Activated T-helper 1 cell treated with Interleukin-2 at 50 U/mL for 16 hours (primary cell): ENCODE measurements at places on chromosomes 16 and 17.
A peak's percentile ranks its signal among the peaks of the same experiment; 100 is the strongest.

DNA sequence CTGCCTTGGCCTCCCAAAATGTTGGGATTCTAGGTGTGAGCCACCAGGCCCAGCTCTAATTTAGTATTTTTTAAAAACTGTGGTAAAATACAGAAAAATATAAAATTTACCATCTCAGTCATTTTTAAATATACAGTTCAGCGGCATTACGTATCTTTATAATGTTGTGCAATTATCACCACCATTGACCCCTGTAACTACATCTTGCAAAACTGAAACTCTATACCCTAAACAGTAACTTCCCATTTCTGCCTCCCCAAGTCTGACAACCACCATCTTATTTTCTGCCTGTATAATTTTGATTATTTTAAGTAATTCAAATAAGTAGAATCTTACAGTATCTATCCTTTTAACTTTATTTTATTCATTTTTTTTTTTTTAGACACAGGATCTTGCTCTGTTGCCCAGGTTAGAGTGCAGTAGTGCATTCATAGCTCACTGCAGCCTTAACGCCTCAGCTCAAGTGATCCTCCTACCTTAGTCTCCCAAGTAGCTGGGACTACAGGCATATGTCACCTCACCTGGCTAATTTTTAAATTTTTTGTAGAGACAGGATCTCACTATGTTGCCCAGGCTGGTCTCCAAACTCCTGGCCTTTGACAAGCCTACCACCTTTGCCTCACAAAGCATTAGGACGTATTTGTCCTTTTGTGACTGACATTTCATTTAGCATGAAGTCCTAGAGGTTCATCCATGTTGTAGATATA, 10.9 kb upstream of the GGA2 start:
- DNase-seq: no peak

GRCh38 chr17:1545618-1546017, 17.0 kb downstream of the PITPNA start:
- DNase-seq: no peak

- no peak for DNase-seq
Observed at GRCh38 chr17:51006601-51007000, 114.1 kb downstream of the SPAG9 start.

GRCh38 chr17:81556863-81557262, 4.7 kb upstream of the FAAP100 start:
- no peak for DNase-seq

GRCh38 chr17:55283256-55283965, 18.7 kb downstream of the HLF start:
- DNase-seq: no peak

DNA sequence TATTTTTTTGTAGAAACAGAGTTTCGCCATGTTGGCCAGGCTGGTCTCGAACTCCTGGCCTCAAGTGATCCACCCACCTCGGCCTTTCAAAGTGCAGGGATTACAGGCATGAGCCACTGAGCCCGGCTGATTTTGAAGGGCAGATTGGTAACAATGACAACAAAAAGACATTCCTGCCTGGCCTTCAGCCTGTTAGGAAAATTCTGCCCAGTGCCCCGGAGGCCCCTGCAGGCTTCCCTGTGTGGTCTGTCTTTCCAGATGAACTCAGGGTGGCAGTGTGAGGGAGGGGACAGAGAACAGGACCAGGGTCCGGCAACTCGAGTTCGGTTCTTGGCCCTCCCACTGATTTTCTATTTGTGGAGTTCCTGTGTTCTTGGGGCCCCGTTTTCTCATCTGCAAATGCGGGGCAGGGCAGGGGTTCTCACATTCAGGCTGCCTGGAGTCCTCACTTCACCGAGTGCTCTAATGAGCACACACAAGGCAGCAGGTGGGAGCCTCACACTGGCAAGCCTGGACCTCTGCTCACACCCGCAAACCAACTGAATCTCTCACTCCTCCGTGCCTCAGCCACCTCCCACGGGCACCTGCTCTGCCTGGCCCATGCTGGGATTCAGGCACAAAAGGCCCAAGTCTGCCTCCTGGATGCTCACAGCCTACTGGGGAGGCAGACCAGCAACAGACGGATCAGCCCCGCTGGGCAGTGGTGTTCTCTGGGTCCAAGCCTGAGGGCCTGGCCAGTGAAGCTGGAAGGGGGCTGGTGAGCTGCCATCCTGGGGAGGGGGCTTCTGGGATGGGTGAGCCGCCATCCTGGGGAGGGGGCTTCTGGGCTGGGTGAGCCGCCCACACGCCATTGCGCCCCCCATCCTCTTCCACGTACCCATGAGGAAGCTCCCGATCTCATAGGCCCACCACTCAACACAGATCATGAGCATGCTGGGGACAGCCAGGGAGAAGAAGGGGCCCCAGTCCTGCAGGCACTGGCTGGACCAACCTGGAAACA, 10.3 kb downstream of the SLC47A2 start:
- no peak for DNase-seq

DNA sequence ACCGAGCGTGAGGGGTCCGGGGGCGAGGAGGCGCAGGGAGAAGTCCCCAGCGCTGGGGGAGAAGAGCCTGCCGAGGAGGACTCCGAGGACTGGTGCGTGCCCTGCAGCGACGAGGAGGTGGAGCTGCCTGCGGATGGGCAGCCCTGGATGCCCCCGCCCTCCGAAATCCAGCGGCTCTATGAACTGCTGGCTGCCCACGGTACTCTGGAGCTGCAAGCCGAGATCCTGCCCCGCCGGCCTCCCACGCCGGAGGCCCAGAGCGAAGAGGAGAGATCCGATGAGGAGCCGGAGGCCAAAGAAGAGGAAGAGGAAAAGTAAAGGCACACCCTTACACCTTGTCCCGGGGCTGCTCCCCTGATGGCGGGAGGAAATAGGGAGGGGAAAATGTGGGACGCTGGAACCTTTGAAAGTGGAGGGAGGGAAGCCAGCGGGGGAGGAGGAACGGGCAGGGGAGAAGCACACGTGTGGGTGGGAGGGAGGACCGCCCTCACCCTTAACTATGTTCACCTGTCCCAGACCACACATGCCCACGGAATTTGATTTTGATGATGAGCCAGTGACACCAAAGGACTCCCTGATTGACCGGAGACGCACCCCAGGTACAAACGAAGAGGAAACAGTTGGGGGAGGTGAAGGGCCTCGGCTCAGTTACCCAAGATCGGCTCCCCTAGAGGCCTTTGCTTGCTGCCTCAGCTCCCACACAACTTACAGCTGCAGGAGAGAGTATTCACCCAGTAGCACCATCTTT, 916 bp downstream of the PAGR1 start:
- DNase-seq: no peak

DNA sequence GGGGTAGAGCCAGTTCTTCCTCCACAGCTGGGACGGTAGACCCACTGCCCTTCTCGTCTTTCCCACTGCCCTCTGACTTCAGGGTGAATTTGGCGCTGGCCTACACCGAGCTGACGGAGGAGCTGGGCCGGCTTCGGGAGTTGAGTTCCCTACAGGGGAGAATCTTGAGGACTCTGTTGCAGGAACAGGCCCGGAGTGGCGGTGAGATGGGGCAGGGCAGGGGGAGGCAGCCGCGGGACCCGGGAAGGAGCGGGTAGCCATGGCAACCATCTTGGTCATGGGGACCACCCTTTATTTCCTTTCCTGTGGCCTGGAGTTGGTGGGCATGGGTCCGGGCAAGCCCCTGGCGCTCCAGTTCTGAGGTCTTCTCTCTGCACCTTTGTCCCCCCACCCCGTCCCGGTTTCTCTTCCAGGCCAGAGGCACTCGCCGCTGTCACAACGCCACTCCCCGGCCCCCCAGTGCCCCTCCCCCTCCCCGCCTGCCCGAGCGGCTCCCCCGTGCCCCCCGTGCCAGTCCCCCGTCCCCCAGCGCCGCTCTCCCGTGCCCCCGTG, 14.4 kb downstream of the TBKBP1 start:
- DNase-seq: no peak

DNA sequence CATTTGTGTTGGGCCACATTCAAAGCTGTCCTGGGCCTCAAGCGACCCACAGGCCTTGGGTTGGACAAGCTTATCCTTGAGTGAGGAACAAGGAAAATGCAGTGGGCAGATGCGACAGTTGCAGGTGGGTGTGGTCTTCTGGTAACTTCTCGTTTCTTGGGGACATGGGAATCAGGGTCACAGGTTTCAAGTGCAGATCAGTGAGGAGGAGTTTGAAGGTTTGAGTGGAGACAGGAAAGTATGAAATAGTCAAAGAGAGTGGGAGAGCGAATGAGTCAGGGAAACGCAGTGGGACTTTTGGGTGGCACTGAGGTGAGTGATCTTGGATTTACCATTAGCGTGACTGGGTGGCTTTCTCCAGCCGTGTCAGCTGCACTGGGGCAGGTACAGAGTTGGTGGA, 15.4 kb upstream of the CCL22 start:
- DNase-seq: no peak

- DNase-seq: no peak
Observed at GRCh38 chr17:42142371-42142896, 12.4 kb downstream of the RAB5C start.

DNA sequence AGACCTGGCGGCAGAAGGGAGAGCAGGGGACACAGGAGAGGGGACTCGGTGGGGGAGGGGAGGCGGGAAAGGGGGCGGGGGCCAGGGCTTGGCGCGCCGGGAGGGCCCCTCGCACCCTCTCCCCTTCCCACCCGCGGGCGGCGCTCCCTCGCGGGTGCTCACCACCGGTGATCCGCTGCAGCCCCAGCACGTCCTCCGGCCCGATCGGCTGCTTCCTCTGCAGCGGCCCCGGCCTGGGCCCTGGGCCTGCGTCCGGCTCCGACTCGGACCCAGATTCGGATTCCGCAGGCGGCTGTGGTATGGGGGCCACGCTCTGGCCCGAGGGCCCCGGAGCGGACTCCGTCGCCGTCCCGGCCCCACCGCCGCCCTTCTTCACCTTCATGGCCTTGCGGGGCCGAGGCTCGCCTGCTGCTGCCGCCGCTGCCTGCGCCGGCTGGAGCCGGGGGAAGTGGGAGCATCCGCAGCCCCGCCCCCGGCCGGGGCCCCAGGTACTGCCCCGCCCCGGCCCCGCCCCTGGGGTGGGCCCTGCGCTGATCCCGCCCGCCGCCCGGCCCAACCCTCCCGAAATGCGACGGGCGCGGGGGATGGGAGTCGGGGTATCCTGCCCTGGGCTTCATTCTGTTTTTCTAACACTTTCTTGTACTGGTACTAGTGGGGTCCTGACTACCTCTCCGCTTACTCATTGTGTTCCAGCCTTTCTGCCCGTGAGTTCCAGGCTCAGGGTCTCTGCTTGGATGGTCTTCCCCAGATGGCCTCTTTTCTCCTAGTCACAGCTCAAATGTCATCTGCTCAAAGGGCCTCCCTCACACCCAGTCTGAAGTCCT, at the start of gene UNC119:
Gene UNC119, minus strand, starts transcription at position 449 of the 824 bp plus-strand sequence. Its CDS starts 67 bp downstream, at position 382.
- DNase-seq: peak; percentile 74

DNA sequence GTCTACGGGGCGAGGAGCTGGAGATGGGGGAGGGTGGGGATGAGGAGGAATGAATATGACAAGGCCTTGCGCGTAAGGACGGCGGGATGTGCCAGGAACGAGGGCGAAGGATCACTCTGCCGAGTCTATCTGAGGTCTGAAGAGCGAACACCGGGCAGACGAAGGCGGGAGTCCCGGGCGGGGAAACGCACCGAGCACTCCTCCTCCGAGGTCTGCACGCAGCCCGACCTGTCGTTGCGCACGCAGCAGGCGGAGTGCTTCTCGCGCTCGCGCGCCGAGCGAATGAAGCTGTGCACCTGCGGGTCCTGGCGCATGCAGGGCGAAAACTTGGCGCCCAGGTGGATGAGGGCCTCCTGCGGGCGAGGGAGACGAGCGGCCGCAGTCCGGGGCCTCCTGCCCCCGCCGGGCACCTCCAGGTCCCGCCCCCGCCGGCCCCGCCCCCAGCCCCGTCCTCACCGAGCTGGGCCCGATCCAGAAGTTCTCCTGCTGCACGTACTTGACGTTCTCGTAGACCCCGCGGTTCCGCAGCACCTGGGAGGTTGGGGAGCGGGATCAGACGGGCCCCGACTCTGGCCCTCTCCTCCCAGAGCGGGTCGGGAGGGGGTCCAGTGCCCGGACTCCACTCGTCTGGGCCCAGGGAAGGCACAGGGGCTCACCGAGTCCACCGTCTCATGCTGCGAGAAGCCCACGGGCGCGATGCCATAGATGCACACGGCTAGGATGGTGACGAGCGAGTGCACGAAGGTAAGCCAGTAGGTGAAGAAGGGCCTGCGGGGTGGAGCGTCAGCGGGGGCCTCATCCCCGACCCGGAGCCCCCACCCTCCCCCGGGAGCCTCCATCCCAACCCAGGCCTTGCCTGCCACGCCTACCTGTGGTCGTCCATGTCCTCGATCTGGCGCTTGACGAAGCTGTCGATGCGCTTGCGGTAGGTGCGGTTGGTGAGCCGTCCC, 7.6 kb downstream of the SNRNP25 start:
- DNase-seq: no peak

- no peak for DNase-seq
Observed at GRCh38 chr16:85718682-85719081, 29.9 kb upstream of the GINS2 start.

DNA sequence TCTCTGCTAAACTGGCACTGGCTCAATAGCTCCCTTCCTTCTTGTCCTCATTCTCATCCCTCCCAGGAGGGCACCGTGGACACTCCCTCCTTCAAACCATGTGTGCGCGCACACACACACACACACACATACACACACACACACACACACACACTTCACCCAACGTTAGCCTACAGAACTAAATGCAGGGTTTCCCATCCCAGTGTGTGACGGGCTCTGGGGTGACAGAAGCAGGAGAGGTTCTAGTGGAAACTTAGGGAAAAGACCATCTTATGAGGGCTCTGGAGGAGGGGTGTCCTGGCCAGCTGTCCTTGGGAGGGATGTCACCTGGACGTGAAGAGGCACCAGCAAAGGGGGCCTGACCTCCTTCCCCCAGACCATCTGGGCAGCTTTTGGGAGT, 19.7 kb downstream of the OSBPL7 start:
- no peak for DNase-seq

DNA sequence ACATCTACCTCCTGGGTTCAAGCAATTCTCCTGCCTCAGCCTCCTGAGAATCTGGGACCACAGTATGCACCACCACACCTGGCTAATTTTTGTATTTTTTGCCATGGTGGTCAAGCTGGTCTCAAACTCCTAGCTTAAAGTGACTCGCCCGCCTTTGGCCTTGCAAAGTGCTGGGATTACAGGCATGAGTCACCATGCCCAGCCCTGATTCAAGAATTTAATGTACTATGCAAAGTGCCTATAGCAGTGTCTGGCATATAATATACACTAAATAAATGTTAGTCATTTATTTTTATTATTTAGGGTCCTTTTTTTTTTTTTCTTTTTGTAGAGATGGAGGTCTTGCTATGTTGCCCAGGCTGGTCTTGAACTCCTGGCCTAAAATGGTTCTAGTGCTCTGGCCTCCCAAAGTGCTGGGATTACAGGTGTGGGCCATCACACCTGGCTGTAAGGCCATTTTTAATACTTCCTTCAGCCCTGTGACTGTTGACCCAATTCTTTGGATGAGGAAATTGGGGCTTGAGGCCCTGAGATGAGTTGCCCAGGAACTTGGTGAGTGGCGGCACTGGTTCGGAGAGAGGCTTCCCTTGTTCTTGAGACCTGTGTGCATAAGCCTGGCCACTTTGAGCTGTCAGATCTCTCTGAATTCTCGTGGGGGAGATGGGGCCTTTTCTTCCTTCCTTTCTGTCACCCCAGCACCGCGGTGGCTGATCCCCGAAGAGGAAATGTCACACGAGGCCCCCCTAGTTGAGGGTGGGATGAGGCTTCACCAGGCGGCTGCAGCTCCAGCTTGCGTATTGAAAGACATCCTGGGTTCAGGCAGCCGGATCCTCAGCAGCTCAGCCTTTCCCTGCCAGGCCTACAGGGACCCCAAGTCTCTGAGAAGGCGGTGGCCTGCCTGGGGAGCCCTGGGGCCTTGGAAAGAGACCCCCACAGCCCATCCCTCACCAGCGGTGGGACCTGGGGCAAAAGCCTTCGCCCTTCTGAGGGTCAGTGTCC, 38.7 kb downstream of the LAT start:
- no peak for DNase-seq

GRCh38 chr16:17389384-17389783, 81.4 kb downstream of the XYLT1 start:
- DNase-seq: no peak
